ENCODE measurements at places on chromosomes 16 and 17.

GRCh38 chr17:58311429-58311894 lies 17.1 kb downstream of the TSPOAP1 start:
- DNase-seq = no peak

GRCh38 chr17:33572615-33573014 lies 279.5 kb upstream of the ASIC2 start:
- no peak for DNase-seq

DNA sequence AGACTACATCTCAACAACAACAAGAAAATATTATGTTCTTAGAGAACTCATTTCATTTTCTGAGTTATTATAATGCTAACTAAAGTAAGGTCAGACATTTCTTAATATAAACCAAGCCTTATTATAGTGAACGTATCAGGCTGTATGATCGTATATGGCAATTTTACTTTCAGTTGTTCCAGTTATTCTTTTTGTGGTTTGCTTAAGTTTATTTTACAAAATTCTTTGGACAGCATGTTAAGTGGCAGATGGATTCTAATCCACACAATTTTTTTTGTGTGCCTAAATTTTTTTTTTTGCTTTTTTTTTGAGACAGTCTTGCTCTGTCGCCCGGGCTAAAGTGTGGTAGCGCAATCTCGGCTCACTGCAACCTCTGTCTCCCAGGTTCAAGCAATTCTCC lies 59.0 kb downstream of the VMP1 start:
- no peak for DNase-seq

DNA sequence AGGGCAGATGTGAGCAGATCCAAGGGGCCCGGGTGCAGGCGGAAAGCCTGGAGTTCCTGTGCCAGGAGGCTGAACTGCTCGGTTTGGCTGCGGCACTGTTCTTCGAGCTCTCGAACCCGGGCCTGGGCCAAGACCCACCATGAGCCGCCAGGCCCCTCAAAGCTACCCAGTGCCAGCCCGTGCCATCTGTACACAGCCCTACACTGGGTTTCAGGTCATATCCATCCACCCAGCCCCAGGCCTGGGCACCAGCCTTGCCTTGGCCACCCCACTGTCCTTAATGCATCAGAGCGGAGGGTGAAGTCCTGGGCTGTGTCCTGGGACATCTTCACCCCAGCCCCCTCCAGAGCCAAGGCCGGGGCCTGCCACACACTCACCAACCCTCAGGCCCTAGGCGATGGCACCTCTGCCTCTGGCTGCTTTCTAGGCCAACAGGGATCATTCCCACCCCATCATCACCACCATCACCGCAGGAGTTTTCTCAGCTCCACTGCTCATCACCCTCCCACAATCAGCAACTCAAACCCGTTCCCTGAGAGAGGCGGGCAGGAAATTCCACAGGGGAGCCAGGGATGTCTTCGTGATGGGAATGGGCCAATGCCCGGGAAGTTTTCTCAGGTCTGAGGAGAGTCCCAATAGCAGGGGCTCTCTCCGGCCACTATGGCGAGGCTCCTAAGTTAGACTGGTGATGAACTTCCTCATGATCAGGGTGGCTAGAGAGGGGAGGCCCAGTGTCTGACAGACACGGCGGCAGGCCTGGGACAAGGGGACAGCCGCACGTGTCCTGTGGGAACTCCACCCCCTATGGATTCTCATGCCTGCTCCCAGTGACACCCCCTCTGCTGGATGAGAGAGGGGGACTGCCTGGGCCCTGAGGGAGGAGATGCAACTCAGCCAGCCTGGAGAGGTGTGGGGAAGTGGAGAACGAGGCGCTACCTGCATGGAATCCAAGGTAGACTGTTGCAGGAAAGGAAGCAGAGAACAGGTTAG lies 9.1 kb downstream of the TSPOAP1 start:
- DNase-seq = no peak

- DNase-seq = no peak
Observed at GRCh38 chr16:50634090-50634489, 47.0 kb downstream of the SNX20 start.

DNA sequence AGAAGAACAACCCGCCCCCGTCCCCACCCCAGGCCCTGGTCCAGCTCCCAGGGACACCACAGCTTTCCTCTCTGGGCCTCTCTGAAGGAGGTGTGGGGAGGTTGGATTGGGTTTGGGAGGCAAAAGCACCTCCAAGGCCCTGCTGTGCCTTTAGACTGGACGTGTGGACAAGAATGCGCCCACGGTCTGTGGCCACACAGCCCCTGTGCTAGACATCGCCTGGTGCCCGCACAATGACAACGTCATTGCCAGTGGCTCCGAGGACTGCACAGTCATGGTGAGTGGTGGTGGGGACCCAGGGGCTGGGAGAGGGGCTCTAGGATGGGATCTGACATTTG lies 3.0 kb downstream of the CORO1A start:
- DNase-seq = no peak

DNA sequence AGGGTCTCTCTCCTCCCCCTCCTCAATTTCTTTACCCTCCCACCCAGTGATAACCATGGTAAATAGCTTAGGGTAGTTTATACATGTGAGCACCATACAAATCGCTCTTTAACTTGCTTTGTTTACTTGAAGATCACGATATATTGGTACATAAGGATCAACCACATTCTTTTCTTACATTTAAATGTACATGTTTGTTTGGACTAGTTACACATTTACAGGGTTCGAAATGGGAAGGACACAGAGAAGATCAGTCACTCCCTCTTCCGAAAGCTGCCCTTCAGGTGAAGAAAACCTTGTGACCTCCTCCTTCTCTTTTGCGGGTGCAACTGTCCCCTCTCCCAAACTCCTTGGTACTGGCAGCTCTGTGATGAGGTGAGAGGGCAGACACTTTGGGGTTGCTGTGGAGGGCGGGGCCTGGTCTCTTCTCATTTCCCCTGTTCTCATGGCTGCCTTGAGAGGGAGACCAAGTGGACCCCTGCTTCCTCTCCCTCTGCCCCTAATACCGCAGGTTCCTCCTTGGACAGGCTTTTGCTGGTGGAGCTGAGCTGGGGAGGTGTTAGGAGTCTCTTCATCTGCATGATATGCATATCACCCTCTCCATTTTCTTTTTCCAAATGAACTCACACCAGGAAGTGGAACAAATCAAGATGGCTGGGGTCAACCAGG lies 4.7 kb upstream of the PIK3R6 start:
- no peak for DNase-seq

All from NCI-H1417 treated with DMSO at 0.1 percent for 48 hours (cell line).